K562 (cell line): ENCODE measurements at places on chromosomes 7 and 10. TPM values are rescaled to one million over a fixed set of nuclear protein-coding genes. Genes with fewer than 3 reads are reported as not detected.

DNA sequence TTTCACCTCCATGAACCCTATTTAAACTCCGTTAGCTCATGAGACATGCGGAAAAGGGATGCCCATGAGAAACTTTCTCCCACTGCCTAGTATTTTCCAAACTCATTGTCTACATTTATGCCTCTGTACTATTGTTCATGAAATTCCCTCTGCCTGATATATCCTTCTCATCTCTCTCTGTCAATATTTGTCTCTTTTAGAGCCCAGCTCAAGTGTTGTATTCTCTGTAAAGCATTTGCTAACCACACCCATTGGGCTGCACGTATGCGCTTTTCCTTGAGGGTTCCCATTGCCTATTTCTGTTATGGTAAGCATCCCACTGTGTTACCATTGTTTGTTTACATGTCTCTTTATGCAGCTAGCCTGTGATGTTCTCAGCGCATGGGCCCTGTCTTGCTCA is 211.4 kb downstream of the MDFIC start:
- no peaks in the 10 kb centered on the region for H3K27me3 ChIP-seq
- H3K4me1 ChIP-seq = no peaks in the 10 kb centered on the region
- H3K27ac ChIP-seq = no peak overlapping the region
- no peak overlapping the region for H3K4me3 ChIP-seq

- DNase-seq = no peak
- H3K4me1 ChIP-seq = no peaks in the 10 kb centered on the region
- no peak overlapping the region for H3K27ac ChIP-seq
Observed at GRCh38 chr7:95861041-95861440, 88.7 kb downstream of the DYNC1I1 start.

LEP gene
- total RNA-seq = not detected in 2 replicates

CALCR gene
- 0.09 and 0.16 TPM in 2 replicates for total RNA-seq

NOS3 gene
- 111 and 124 TPM in 2 replicates for total RNA-seq

DNA sequence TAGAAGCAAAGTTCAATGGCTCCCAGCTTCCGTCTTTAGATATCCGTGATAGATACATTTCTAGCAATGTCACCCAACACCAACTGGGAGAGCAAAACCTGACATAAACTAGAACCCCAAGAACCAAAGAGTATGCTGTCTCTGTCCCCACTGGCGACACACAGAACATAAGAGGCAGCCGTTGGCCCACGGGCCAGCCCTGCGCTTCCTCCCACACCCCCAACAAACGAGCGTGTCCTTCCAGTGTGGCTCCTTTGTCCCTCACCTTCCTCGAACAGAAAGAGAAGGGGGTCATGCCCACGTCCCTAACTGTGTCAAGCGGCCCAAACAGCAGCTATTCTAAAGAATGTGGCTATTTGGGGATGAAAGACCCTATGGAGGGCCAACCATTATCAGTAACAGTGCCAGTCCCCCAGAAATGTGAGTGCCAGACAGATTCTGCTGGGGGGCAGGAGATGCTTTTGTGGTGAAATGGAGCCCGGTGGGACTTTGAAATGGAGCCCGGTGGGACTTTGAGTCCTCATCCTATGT is 171.9 kb downstream of the USP6NL start:
- H3K4me3 ChIP-seq = no peak overlapping the region
- peaks cover 7% of the 10 kb centered on the region; the same call in 2 of the 3 replicates for H3K4me1 ChIP-seq
- peaks cover 7% of the 10 kb centered on the region; the same call in 1 of the 3 replicates for H3K27me3 ChIP-seq
- H3K27ac ChIP-seq = no peak overlapping the region
- DNase-seq = no peak
- no peaks in the 10 kb centered on the region for H3K36me3 ChIP-seq

DNA sequence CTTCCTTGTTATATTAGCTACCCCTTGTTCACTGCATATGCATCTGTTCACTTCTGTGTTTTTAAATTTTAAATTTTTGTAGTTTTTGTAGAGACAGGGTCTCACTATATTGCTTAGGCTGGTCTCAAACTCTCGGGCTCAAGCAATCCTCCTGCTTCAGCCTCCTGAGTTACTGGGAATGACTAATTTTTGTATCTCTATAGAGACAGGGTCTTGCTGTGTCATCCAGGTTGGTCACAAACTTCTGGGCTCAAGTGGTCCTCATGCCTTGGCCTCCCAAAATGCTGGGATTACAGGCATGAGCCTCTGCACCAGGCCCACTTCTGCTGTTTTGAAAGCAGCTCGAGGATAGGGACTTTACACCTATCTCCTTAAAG is 64.6 kb downstream of the PRTFDC1 start:
- DNase-seq = no peak
- no peak overlapping the region for H3K4me3 ChIP-seq
- no peaks in the 10 kb centered on the region for H3K36me3 ChIP-seq
- H3K27ac ChIP-seq = no peak overlapping the region
- H3K4me1 ChIP-seq = no peaks in the 10 kb centered on the region

- H3K36me3 ChIP-seq = no peaks in the 10 kb centered on the region
- no peak for DNase-seq
- H3K4me3 ChIP-seq = no peak overlapping the region
- no peak overlapping the region for H3K27ac ChIP-seq
- H3K4me1 ChIP-seq = no peaks in the 10 kb centered on the region
Observed at GRCh38 chr7:158415316-158415715, 172.3 kb downstream of the PTPRN2 start.

CCDC172 gene
- not detected in 2 replicates for total RNA-seq

GRCh38 chr10:6020826-6021225 is 41.3 kb downstream of the IL2RA start:
- no peak for DNase-seq
- H3K4me1 ChIP-seq = peaks cover 12% of the 10 kb centered on the region
- no peak overlapping the region for H3K27ac ChIP-seq
- peaks cover 31% of the 10 kb centered on the region for H3K27me3 ChIP-seq
- H3K4me3 ChIP-seq = no peak overlapping the region

- no peaks in the 10 kb centered on the region for H3K36me3 ChIP-seq
- no peaks in the 10 kb centered on the region for H3K4me1 ChIP-seq
- no peak for DNase-seq
- H3K27ac ChIP-seq = no peak overlapping the region
- H3K27me3 ChIP-seq = no peaks in the 10 kb centered on the region
Observed at GRCh38 chr10:114265392-114266053, 26.5 kb downstream of the VWA2 start.

DNA sequence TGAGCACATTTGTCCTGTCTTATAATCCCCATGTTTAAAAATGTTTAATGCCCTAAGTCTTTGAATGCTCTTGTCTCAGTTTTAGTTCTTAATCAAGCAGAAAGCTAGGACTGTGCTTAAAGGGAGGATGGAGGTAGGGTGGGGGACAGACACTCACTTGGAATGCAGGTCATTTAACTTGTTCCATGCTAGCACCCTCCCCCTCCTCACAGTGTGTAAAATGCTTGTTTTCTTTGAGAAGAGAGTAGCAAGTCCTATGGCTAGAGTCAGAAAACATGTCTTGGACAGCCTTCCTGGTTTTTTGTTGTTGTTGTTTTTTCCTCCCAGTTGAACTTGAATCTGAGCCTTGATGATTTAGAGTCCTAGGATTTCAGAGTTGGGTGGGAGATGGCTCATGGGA is 114.2 kb downstream of the PLPP4 start:
- H3K4me1 ChIP-seq = no peaks in the 10 kb centered on the region
- no peak for DNase-seq
- no peaks in the 10 kb centered on the region for H3K36me3 ChIP-seq
- no peak overlapping the region for H3K4me3 ChIP-seq
- H3K27ac ChIP-seq = no peak overlapping the region
- no peaks in the 10 kb centered on the region for H3K27me3 ChIP-seq

- no peak for DNase-seq
- no peak overlapping the region for H3K27ac ChIP-seq
- no peaks in the 10 kb centered on the region for H3K27me3 ChIP-seq
Observed at GRCh38 chr10:62528441-62528840, 154.3 kb downstream of the ZNF365 start.

KCND2 gene
- not detected in 2 replicates for total RNA-seq

MAGI2 gene
- 0.94 and 1.1 TPM in 2 replicates for total RNA-seq

GRCh38 chr10:120578134-120578533 is 121.1 kb downstream of the PLPP4 start:
- DNase-seq = no peak
- H3K27ac ChIP-seq = no peak overlapping the region
- no peaks in the 10 kb centered on the region for H3K4me1 ChIP-seq
- H3K27me3 ChIP-seq = no peaks in the 10 kb centered on the region
- no peaks in the 10 kb centered on the region for H3K36me3 ChIP-seq

CYP2E1 gene
- 1.0 and 1.6 TPM in 2 replicates for total RNA-seq

GRCh38 chr7:71835056-71835455 is 577.1 kb downstream of the CALN1 start:
- DNase-seq = no peak
- no peaks in the 10 kb centered on the region; the same call in 2 of the 3 replicates for H3K27me3 ChIP-seq
- no peak overlapping the region for H3K27ac ChIP-seq
- no peak overlapping the region for H3K4me3 ChIP-seq
- H3K4me1 ChIP-seq = no peaks in the 10 kb centered on the region
- H3K36me3 ChIP-seq = no peaks in the 10 kb centered on the region

- no peaks in the 10 kb centered on the region for H3K27me3 ChIP-seq
- H3K4me3 ChIP-seq = no peak overlapping the region
- no peak for DNase-seq
- H3K36me3 ChIP-seq = no peaks in the 10 kb centered on the region
- no peak overlapping the region for H3K27ac ChIP-seq
Observed at GRCh38 chr7:88347090-88347489, 40.4 kb upstream of the STEAP4 start.

CHPF2 gene
- total RNA-seq = 29.7 and 32.8 TPM in 2 replicates

- peaks cover 73% of the 10 kb centered on the region for H3K27me3 ChIP-seq
- no peak overlapping the region for H3K4me3 ChIP-seq
- no peaks in the 10 kb centered on the region for H3K4me1 ChIP-seq
- H3K27ac ChIP-seq = no peak overlapping the region
Observed at GRCh38 chr7:158472596-158472995, 115.0 kb downstream of the PTPRN2 start.

DNA sequence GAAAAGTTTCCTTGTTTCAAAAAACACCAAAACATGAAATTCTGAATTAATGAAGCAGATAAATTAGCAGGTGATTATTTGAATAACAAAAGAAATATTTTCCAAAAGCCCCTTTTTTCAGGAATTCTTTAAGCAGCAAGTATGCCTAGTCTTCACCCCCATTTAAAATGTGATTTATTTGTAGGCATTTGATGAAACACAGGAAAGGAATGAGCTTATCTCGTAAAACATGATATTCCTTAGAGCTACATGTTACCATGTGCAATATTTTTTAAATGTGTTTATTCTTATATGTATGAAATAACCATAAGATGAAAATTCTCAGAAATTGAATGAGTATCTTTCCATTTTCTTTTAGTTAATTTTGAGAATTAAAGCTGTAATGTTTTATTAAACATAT is 106.1 kb downstream of the CHN2 start:
- no peaks in the 10 kb centered on the region for H3K36me3 ChIP-seq
- peaks cover 11% of the 10 kb centered on the region; the same call in 1 of the 2 replicates for H3K27me3 ChIP-seq
- no peak overlapping the region for H3K27ac ChIP-seq
- no peak for DNase-seq

DNA sequence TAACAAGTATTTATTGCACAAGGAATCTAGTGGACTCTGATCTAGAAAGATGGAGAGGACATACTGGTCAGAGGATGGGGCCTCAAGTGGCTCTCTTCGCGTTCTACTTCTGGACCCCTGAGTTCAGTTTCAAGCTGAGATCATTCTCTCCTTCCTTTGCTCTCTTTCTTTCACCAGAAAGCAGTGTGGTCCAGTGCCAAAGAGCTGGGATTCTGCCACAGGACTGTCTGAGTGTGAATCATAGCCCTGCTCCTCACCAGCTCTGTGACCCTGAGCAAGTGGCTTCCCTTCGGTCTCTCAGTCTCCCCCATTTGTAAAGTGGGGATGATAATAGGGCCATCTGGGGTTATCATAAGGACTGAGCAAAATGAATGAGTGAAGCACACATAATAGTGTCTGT is 715.2 kb downstream of the SUGCT start:
- no peaks in the 10 kb centered on the region for H3K36me3 ChIP-seq
- H3K27me3 ChIP-seq = no peaks in the 10 kb centered on the region
- no peaks in the 10 kb centered on the region for H3K4me1 ChIP-seq
- H3K4me3 ChIP-seq = no peak overlapping the region
- no peak for DNase-seq

LBX1 gene
- total RNA-seq = not detected in 2 replicates

DNA sequence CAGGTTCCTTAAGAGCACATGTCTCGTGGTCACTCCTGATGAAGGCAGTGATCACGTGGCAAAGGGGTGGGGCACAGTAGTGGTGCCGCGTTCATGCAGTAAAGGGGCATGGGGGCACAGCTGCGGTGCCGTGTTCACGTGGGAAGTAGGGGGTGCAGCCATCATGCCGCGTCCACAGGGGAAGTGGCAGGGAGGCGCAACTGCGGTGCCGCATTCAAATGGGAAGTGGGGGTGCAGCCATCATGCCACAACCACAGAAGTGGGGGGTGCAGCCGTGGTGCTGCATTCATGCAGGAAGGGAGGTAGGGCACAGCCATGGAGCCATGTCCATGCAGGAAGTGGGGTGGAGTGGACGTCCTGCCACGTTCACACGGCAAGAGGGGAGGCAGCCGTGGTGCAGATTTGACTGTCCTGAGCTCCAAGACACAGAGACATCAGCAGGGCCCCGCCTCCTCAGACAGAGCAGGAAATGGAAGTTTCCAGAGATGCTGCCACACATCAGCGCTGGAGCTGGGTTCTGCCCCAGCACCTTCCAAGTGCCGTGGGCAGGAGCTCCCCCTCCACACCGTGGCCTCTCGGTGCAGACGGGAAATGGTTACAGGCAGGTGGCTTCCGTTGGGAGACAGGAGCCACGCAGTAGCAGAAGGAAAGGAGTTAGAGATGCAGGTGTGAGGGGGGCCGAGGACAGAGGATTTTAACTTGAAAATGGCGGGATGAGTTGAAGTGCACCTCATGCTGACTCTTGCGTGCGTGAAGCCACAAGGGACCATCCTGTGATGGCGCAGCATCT is 95.0 kb upstream of the DDC start:
- H3K4me3 ChIP-seq = no peak overlapping the region
- peaks cover 44% of the 10 kb centered on the region; the same call in 2 of the 3 replicates for H3K36me3 ChIP-seq
- no peak overlapping the region for H3K27ac ChIP-seq
- H3K4me1 ChIP-seq = no peaks in the 10 kb centered on the region
- DNase-seq = no peak
- no peaks in the 10 kb centered on the region for H3K27me3 ChIP-seq

- no peak overlapping the region for H3K27ac ChIP-seq
- H3K4me1 ChIP-seq = no peaks in the 10 kb centered on the region
- H3K27me3 ChIP-seq = no peaks in the 10 kb centered on the region
- no peak overlapping the region for H3K4me3 ChIP-seq
- no peak for DNase-seq
- H3K36me3 ChIP-seq = no peaks in the 10 kb centered on the region
Observed at GRCh38 chr10:95134490-95134889, 59.5 kb upstream of the ACSM6 start.

GRCh38 chr7:66326501-66327215 is 121.5 kb downstream of the TPST1 start:
- no peak for DNase-seq
- no peak overlapping the region for H3K4me3 ChIP-seq
- H3K36me3 ChIP-seq = no peaks in the 10 kb centered on the region
